ENCODE measurements at places on chromosomes 11 and 22.

DNA sequence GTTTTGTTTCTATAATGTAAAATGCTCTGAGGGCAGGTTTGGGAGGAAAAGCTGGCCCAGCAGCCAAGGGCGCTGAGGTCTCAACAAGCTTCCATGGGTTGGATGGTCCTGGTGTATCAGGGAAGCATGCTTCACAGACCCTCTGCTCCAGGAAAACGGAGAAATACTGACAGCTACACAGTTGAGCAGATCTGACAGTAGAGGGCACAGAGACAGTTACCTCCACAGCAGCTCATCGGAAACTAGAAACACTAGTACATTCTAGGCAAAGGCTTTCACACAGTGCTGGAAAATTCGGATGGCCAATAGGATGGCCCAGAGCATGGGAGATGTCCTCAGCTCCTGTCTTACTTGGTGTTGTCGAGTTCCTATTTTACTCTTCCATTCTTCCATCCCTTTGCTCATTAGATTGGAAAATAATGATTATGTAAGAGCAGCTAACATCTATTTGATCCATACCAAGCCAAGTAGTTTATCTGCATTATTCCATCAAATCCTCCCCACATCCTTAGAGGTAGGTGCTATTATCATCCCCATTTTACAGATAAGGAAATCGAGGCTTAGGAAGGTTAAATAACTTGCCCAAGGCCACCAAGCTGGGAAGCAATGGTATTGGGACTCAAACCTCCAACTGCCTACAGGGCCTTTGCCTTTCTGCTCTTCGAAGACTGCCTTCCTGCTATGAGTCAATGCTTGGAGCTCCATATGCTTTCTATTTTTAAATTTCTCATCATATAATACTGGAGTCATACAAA is 28.3 kb downstream of the LMO2 start:
- no peak for DNase-seq

DNA sequence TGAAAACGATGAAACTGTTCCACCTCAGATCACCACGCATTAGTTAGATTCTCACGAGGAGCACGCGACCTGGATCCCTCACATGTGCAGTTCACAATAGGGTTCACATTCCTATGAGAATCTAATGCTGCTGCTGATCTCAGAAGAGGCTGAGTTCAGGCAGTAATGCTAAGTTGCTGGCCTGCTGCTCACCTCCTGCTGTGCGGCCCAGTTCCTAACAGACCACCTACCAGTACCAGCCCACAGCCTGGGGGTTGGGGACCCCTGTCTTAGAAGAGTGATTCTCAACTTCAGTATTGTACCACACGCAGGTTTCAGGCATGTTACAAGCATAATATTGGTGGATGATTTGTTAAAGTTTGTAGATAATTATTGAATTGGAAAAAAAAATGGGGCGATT is 182.7 kb downstream of the BLID start:
- no peak for DNase-seq

- DNase-seq, result no peak
Measured at GRCh38 chr11:119784421-119784820, 55.4 kb upstream of the NECTIN1 start.

- peak; percentile 53 for DNase-seq
Measured at GRCh38 chr11:73271936-73272679, at the start of gene P2RY6. P2RY6 (plus strand) TSS chr11:73272338; CDS start chr11:73296519, 24,181 bp downstream.

GRCh38 chr22:49460592-49461281 is 366.9 kb downstream of the BRD1 start:
- no peak for DNase-seq

DNA sequence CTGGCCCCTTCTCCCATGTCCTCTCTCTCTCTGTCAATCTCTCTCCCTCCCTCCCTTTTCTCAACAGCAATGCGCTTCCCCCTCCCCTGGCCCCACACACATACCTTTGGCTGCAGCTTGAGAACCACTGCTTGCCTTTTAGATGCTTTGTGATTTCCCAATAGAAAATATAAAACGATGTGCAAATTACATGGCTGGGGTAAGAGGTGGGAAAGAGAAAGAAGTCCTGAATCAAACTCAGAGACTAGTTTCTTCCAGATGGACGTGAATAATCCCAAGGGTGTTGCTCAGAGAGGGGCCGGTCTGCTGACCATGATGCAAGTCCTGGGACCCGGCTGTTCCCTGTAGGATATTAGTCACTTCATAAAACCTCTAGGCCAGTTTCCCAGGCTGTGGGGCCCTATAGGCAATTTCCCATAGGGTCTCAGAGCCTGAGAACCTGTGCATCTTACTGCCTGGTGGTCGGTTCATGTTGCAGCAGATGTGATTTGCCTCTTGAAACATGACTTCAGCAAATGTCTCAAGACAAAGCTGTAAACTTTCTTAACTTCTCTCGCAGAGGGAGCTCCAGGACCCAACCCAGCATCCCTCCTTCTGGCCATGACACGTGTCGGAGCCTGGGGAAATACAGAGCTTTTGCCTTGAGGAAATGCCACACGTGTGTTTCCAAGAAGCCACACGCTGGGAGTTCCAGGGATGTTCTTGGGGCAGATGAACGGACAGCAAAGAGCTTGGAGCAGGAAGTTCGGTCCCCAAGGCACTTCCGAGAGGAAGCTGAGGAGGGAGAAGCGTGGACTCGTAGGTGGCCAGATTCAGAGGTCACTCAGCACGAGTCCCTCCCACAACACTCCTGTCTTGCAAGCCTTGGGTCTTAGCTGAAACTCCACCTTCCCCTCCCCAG is 34.5 kb upstream of the ETS1 start:
- no peak for DNase-seq

- DNase-seq, result no peak
Measured at GRCh38 chr22:46018859-46019258, 41.9 kb upstream of the WNT7B start.
